Stimulated activated memory B cell treated with anti-CD40 and anti-IgM and Interleukin-4, amounts not matched to agents 10 μg/mL and 1 μg/mL and 100 μg/mL, for 72 hours (primary cell): ENCODE measurements at places on chromosomes 5 and 9.

- ATAC-seq = no peak
Measured at GRCh38 chr5:98186128-98186527, 587.3 kb upstream of the RGMB start.

DNA sequence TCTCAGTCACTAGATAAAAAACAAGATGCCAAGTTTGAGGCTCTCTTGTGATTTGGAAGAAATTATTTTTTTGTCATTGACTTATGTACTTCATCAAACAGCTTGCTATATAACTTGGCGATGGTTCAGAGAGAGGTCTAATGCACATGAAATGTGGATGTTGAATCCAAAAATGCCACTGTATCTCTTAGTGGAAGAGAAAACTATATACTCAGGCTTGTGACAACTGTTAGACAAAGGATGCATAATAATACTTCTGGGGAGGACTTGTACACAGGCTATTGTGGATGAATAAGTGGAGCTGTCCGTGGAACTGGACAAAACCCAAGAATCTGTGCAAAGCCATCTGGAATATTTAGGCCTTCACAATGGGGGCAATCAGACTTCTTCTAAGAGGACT is 162.9 kb upstream of the NMUR2 start:
- ATAC-seq = no peak

GRCh38 chr9:133474215-133474614 is 4.7 kb downstream of the SLC2A6 start:
- ATAC-seq = no peak

- ATAC-seq = no peak
Measured at GRCh38 chr5:156825688-156826087, 24.4 kb upstream of the PPP1R2B start.

DNA sequence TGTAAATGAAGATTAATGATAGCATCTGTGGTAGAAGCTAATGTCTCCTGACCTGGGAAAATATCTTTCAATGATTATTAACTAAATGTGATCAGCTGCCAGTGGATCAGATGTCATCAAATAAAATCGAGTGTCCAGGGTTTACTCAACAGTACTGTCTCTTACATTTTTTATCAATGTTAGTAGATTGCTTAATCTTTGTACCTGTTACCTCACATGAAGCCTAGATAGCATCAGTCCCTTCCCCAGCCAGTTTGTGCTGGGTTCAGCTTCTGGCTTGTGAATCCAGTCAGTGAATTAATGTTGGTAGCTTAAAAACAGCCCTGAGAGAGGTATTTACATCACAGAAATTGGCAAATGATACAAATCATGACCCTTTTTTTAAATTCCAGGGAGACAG is 134.4 kb downstream of the GHR start:
- ATAC-seq = no peak

DNA sequence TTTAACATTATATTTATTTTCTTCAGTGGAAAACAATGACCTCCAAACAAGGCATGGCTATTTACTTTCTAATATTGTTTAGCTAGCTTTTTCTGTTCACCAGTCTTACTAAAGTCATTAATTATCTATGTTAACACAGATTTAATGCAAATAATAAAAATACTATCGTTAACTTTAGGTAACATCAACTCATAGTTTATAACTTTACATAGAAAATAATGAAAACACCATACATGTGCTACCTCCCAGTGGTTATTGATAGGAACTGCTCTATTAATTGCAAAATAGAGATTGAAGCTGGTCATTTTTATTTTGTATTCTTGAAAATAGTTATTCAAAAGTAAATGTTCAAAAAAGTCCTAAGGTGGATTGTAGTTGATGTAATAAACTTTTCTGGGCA is 78.3 kb upstream of the HCN1 start:
- ATAC-seq = no peak

DNA sequence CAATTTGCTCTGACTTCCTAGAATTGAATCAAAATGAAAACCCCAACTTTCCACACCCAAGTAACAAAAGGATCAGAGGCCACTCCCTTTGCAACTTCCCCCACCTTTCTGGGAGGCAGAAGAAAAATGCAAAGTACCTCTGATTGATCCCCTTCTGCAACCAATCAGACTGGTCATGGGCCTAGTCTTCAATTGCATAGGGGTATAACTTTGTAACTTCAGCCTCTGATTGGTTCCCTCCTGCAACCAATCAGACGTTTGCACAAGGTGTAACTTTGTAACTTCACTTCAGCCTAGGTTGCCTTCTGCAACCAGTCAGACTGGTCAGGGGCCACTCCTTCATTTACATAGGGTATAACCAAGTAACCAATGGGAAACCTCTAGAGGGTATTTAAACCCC is 38.3 kb upstream of the CNOT6 start:
- ATAC-seq = no peak

GRCh38 chr5:14038341-14038959 is 94.0 kb upstream of the DNAH5 start:
- ATAC-seq = no peak

DNA sequence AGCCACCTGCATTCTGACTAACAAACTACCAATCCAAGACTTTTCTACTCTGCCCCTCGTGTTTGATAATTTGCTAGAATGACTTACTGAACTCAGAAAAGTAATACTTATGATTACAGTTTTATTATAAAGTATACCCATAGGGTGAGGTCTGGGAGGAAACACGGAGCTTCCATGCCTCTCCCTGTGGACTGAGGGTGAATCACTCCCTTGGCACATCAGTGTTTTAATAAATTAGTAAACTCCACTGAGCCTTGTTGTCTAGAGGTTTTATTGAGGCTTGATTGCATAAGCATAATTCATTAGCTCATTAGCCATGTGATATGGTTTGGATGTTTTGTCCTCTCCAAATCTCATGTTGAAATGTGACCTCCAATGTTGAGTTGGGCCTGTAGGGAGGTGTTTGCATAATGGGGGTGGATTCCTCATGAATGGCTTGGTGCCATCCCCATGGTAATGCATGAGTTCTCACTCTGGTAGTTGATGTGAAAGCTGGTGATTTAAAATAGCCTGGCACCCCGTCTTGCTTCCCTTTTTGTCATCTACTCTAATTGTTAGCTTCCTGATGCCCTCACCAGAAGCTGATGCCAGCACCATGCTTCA is 233.6 kb upstream of the TRPC7 start:
- no peak for ATAC-seq
